ENCODE measurements at places on chromosomes 2 and 18.

DNA sequence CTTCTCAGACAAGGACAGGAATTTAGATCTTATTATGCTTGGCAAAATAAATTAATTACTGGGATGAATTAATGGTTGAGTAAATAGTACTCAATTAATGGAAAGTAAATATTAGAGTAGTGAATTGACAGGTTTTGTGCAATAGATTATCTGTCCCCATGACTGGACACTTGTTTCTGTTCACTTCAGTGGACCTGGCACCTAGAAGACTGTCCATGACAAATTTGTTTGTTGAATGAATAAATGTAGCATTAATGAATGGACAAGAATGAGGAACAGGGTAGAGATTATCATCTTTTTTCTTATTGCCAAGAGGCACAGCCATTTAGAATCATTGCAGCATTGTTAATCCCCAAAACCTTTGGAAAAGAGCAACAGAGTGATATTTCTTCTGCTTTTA, 570.0 kb upstream of the CRIM1 start:
- DNase-seq, result no peak

DNA sequence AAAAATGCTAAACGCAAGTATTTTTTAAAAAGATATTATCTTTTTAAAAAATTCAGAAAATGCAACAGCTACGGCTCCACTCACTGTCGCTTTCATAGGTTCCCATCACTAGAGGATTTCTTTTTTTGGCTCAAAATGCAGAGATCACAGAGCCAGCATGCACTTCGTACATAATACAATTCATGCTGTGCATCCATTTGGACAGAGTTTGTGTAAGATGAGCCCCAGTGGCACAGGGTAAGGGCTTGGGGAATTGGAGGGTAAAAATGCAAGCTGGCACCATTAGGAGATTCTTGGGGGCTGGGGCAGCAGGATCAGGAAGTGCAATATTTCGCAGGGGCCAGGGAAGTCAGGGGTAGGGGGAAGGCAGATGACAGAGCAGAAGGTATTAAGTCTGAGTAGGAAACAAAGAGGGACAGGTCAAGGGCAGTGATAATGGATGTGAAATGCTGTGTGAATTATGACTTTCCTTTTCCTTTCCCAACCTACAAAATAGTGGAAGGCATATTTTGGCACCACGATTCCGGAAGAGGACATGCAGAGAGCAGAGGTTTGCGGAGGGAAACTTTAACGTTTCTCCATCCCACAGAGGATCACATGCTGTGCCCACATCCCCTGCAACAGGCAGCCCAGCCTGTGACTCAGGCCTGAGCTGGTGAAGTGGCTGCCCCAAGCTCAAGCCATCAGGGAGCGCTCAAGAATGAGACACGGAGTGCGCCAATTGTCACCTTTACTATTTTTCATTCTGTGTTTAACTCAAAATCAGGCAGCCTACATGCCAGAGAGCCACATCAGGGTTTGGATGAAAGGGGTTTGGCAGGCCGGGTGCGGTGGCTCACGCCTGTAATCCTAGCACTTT, 4.7 kb downstream of the CAPG start:
- peak; percentile 49 for DNase-seq

DNA sequence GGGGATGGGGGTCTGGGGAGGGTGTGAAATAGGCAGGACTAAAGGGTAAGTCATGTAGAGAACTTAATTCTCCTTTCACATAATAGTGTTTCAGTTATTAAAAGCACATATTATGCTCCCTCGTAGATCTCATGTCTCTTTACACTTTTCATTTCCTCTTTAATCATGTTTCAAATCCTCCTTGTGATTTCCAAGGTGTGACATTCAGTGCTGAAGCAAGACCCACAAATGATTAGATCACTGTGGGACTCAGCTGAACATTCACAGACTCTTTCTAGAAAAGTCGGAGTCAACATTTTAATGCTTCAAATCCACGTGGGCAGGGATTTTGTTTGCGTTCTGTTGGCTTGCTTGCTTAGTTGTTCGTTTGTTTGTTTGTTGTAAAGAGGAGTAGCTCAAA, 34.7 kb upstream of the CALCRL start:
- no peak for DNase-seq

- DNase-seq, result no peak
These were observed 852.6 kb upstream of the SALL3 start for GRCh38 chr18:78127041-78127440.

DNA sequence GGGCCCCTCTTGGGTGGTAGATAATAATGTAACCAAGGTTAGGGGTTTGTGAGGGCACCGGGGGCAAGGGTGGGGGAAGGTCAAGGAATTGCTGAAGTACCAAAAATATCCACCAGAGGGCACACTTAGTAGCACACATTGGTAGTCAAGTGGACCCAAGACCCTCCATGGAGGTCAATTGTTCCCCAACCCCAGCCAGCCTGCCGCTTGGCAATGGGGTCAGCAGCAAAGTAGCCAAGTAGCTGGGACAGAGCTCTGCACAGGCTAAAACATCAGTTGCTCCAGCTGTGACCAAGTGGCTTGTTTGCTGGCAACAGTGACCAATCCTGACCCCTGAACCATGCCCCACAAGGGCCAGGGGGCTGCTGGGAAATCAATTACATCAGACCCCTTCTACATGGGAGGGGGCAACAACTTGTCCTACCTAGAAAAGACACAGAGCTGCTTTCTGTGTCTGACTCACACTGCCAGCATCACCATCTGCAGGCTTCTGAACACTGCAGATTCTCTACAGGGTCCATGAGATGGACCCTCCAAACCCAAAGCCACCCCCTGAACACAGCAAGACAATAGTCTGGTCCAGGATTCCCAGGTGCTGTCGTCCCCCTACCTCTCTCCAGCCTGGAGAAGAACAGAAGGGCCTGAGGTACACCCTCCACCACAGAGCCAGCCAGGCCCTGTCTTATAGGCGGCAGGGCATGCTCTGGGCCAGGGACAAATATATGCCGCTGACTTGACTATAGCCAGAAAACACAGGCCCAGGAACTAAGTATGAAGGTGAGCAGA, 76.0 kb downstream of the EMX1 start:
- no peak for DNase-seq

GRCh38 chr2:241764275-241765241, 12.1 kb upstream of the GAL3ST2 start:
- no peak for DNase-seq

DNA sequence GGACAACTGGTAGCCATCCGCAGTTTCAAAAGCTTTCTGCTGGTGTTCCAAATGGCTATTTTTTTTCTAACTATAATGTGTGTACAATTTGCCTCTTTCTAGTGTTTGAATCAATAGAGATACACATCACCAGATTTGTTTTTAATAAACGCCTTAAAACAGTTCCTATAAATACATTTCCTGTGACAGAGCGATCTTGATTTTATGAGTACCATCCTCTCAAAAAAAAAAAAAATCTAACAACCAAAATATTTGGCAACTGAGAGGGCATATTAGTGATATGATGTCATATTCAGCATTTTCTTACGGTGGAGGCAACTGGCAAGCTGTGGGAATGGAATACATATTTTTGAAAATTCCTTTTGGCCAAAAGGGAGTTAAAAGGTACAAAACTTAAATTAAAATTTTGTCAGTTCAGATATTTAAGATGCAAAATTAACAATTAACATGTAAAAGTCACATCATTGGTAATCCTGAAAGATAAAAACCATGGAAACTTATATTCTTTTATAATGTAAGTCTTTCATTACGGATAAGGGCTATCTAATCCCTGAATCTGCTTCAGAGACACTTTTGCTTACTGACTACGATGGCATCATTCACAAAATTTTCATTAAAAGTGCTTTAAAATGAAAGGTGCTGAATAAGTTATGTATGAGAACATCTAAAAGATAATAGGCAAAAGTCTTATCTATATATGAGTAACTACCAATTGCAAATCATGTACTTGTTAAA, 268.4 kb downstream of the TCF4 start:
- DNase-seq, result no peak

Measured in stimulated activated CD8-positive, alpha-beta memory T cell treated with anti-CD3 and anti-CD28 coated beads, Interleukin-7, amount 100 ng/mL, for 4 hours (primary cell).